ENCODE measurements at places on chromosomes 7 and 10. TPM values are rescaled to one million over a fixed set of nuclear protein-coding genes. Genes with fewer than 3 reads are reported as not detected.

Gene KCTD7
- total RNA-seq: 12.1 TPM

Gene ACTL6B
- not detected for total RNA-seq

Gene TSPAN15
- total RNA-seq: 13.5 TPM

Gene SOSTDC1
- 6.2 TPM for total RNA-seq

Gene ITIH2
- total RNA-seq: not detected

Gene ARHGAP19
- total RNA-seq: 29.2 TPM

Gene SEMA3A
- 19.4 TPM for total RNA-seq

Measured in SJCRH30 (cell line).